ENCODE measurements at places on chromosomes 1 and 21. TPM values are rescaled to one million over a fixed set of nuclear protein-coding genes. Genes with fewer than 3 reads are reported as not detected.

Gene PRR9
- total RNA-seq = not detected

Gene GBP5
- 7.3 TPM for total RNA-seq

Gene ILDR2
- 5.9 TPM for total RNA-seq

- H3K4me3 ChIP-seq = no peak overlapping the region
- H3K27me3 ChIP-seq = no peaks in the 10 kb centered on the region
- no peaks in the 10 kb centered on the region for H3K36me3 ChIP-seq
- DNase-seq = peak; percentile 44
Observed at GRCh38 chr1:162347281-162347680, 29.4 kb downstream of the SPATA46 start.

GRCh38 chr1:27455139-27455811, 34.7 kb downstream of the WASF2 start:
- H3K36me3 ChIP-seq = no peaks in the 10 kb centered on the region
- H3K4me3 ChIP-seq = peak overlapping the region; percentile 2
- H3K27ac ChIP-seq = no peak overlapping the region
- H3K27me3 ChIP-seq = no peaks in the 10 kb centered on the region
- DNase-seq = no peak

DNA sequence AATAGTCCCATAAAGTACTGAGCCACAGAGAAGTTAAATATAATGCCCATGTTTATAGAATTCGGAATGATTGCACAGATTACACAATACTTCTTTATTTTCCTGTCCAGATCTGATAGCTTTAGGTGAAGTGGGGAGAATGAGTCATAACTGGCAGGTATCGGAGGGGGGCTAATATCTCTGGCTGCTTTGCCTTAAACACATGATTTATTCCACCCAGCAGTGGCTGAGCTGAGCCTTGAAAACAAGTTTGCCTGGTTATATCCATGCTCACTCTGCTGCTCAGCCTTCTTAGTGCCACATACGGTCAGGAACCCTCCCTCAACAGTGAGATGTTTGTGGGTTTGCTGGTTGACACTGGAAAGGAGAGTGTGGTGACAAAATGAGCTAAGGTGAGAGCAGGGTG, 119.7 kb upstream of the ZNF648 start:
- no peak overlapping the region for H3K4me3 ChIP-seq
- H3K4me1 ChIP-seq = no peaks in the 10 kb centered on the region
- H3K27ac ChIP-seq = no peak overlapping the region
- DNase-seq = no peak
- H3K27me3 ChIP-seq = no peaks in the 10 kb centered on the region

DNA sequence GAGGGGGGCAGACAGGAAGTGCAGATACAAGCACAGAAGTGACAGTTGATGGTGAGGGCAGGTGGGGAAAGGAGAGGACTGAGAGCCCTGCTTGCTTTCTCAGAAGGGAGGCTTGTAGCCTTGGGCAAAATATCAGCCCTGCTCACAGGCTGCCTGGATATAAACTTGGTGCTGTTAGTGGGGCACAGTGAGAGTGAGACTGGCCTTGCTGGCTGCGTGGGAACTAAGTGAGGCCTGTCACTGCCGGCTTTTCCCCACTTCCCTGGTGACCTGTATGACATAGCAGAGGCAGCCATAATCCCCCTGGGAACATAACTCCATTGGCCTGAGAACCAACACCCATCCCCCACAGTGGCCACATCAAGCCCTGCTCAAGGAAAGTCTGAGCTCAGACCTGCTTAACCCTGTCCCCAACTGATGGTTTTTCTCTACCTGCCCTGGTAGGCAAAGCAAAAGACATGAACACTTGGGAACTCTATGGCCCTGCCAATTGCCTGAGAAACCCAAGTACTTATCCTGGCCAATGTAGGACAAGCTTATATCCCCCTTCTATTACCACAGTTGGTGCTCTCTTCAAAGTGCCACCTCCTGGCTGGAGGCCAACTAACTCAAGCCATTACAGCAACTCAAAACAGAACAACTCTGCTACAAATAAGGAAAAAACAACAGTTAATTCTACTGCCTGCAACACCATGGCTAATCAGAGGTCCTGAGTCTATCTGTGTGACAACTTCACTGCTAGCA, 472.7 kb downstream of the PLPP3 start:
- no peaks in the 10 kb centered on the region for H3K36me3 ChIP-seq
- no peak overlapping the region for H3K27ac ChIP-seq
- no peaks in the 10 kb centered on the region for H3K4me1 ChIP-seq
- no peaks in the 10 kb centered on the region for H3K27me3 ChIP-seq
- DNase-seq = no peak

- DNase-seq = no peak
- no peak overlapping the region for H3K27ac ChIP-seq
- no peaks in the 10 kb centered on the region for H3K4me1 ChIP-seq
- no peaks in the 10 kb centered on the region for H3K36me3 ChIP-seq
- no peaks in the 10 kb centered on the region for H3K27me3 ChIP-seq
- H3K4me3 ChIP-seq = no peak overlapping the region
Observed at GRCh38 chr1:199377211-199377610, 650.3 kb upstream of the NR5A2 start.

DNA sequence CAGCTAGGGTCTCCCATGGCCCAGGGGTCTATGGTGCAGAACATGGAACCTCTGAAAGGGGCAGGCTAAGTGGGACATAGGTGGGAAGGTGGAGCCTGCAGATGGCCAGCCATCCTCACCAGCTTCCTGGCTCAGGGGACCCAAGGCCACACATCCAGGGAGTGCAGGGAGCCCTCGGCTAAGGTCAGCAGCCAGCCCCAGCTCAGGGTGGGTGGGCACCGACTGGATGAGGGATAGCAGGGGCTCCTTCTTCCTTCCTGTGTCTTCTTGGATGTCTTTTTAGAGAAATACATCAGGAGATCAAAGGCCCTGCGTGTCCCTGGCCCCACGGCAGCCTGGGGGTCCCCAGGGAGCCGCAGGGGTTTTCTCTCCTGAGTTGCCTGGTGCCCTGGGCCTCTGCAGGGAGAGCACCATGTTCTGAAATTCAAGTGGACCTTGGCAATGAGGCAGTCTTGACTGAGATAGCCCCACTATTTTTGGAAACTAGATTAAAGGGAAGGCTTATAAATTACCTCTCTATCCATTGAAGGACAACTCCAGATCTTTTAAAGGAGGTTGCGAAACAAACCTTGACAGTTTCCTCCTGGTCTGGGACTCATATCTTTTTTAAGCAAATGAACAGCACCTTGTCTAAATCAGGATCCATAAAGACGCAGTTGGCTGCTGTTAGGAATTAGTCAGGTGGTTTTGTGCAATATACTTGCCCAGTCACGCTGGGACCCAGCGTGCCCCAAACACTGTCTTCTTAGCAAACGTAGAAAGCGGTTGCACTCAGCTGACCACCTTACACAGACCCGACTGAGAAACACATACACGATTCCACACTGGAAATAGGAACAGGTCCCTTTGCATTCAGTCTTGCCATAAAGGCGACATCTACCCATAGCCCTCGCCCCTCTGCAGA, 242.3 kb downstream of the TOMM20 start:
- H3K27ac ChIP-seq = peak overlapping the region; percentile 5
- peaks cover 4% of the 10 kb centered on the region for H3K4me1 ChIP-seq
- H3K27me3 ChIP-seq = no peaks in the 10 kb centered on the region
- no peak for DNase-seq

- no peak overlapping the region for H3K4me3 ChIP-seq
- no peak for DNase-seq
- peaks cover 3% of the 10 kb centered on the region for H3K4me1 ChIP-seq
- no peaks in the 10 kb centered on the region for H3K27me3 ChIP-seq
Observed at GRCh38 chr1:229262239-229262638, 8.7 kb upstream of the RAB4A start.

DNA sequence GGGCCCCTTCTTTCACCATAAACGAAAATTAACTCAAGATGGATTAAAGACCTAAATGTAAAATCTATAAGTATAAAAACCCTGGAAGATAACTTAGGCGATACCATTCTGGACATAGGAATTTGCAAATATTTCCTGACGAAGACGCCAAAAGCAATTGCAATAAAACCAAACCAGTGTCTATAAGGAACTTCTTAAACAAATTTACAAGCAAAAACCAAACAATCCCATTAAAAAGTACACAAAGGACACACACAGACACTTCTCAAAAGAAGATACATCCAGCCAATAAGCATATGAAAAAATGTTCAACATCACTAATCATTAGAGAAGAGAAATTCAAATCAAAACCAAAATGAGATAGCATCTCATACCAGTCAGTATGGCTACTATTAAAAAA, 78.8 kb upstream of the C1orf105 start:
- H3K4me3 ChIP-seq = no peak overlapping the region
- H3K27me3 ChIP-seq = no peaks in the 10 kb centered on the region
- DNase-seq = no peak
- H3K4me1 ChIP-seq = no peaks in the 10 kb centered on the region
- no peak overlapping the region for H3K27ac ChIP-seq

- no peaks in the 10 kb centered on the region for H3K36me3 ChIP-seq
- no peaks in the 10 kb centered on the region for H3K27me3 ChIP-seq
- H3K27ac ChIP-seq = no peak overlapping the region
- no peak for DNase-seq
Observed at GRCh38 chr1:9042272-9042671, 16.0 kb upstream of the SLC2A7 start.
